ENCODE measurements at places on chromosomes 3 and 15. TPM values are rescaled to one million over a fixed set of nuclear protein-coding genes. Genes with fewer than 3 reads are reported as not detected.

INSYN1 gene
- 5.4 TPM for polyA plus RNA-seq

WDR82 gene
- 35.4 TPM for polyA plus RNA-seq

ANKUB1 gene
- polyA plus RNA-seq, result not detected

WDR49 gene
- polyA plus RNA-seq, result not detected

TMEM207 gene
- polyA plus RNA-seq, result not detected

FOXL2NB gene
- not detected for polyA plus RNA-seq

ATP13A5 gene
- polyA plus RNA-seq, result 0.16 TPM

WDR72 gene
- polyA plus RNA-seq, result 10.6 TPM

LHFPL4 gene
- 0.14 TPM for polyA plus RNA-seq

CASR gene
- not detected for polyA plus RNA-seq

ALS2CL gene
- polyA plus RNA-seq, result 10.8 TPM

EXOSC7 gene
- 70.4 TPM for polyA plus RNA-seq

TUSC7 gene
- polyA plus RNA-seq, result not detected

PLA2G4E gene
- polyA plus RNA-seq, result not detected

WDR53 gene
- polyA plus RNA-seq, result 9.5 TPM

LXN gene
- polyA plus RNA-seq, result 6.7 TPM

GPR171 gene
- not detected for polyA plus RNA-seq

SHC4 gene
- polyA plus RNA-seq, result 1.3 TPM

ROPN1 gene
- not detected for polyA plus RNA-seq

TMEM45A gene
- polyA plus RNA-seq, result 96.3 TPM

TAMM41 gene
- 33.2 TPM for polyA plus RNA-seq

MST1R gene
- polyA plus RNA-seq, result 3.4 TPM

RAD54L2 gene
- polyA plus RNA-seq, result 26.3 TPM

KIF15 gene
- polyA plus RNA-seq, result 2.7 TPM

ADAMTS9 gene
- 74.9 TPM for polyA plus RNA-seq

PPM1M gene
- 16.1 TPM for polyA plus RNA-seq

FEZF2 gene
- polyA plus RNA-seq, result not detected

NTRK3 gene
- polyA plus RNA-seq, result 7.8 TPM

MEGF11 gene
- 2.7 TPM for polyA plus RNA-seq

GABRR3 gene
- not detected for polyA plus RNA-seq

TJP1 gene
- polyA plus RNA-seq, result 66.6 TPM

INKA1 gene
- polyA plus RNA-seq, result 4.4 TPM

ACKR4 gene
- polyA plus RNA-seq, result not detected

GPR62 gene
- polyA plus RNA-seq, result 0.94 TPM

GOLIM4 gene
- 61.9 TPM for polyA plus RNA-seq

ASB14 gene
- 0.56 TPM for polyA plus RNA-seq

SEMA6D gene
- polyA plus RNA-seq, result 77.6 TPM

SPESP1 gene
- polyA plus RNA-seq, result not detected

RAB6B gene
- 3.0 TPM for polyA plus RNA-seq

ERC2 gene
- 18.1 TPM for polyA plus RNA-seq

TRIM42 gene
- polyA plus RNA-seq, result not detected

MAPK6 gene
- 18.4 TPM for polyA plus RNA-seq

PXYLP1 gene
- polyA plus RNA-seq, result 11.0 TPM

GOLGA8G gene
- not detected for polyA plus RNA-seq

EBLN2 gene
- polyA plus RNA-seq, result 4.8 TPM

EMC7 gene
- 116 TPM for polyA plus RNA-seq

TLE3 gene
- 11.0 TPM for polyA plus RNA-seq

CA12 gene
- polyA plus RNA-seq, result not detected

COL8A1 gene
- polyA plus RNA-seq, result 5.1 TPM

WDR93 gene
- polyA plus RNA-seq, result 0.59 TPM

SLC12A1 gene
- not detected for polyA plus RNA-seq

Measured in cardiac muscle cell (in vitro differentiated cells and primary cell).